Dermis microvascular lymphatic vessel endothelial cell (primary cell): ENCODE measurements at places on chromosomes 11 and 22. TPM values are rescaled to one million over a fixed set of nuclear protein-coding genes. Genes with fewer than 3 reads are reported as not detected.

ANGPTL5 gene
- total RNA-seq: not detected in 2 replicates

DNA sequence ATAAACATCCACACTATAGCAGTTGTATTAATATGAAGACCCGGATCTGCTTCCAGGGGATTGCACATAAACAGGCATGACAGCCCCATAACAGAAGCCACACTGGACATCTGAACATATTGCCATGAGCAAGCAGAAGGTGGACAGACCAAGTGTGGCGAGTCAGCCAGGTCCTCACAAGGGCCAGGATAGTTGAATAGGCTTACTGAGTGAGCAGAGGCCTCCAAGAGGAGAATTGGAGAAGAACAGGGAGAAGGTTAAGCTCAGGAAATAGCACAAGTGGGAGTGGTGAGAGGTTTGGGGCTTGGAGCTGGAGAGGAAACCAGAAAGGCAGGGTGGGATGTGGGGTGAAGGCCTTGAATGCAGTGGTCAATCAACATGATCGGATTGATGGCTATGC, 10.8 kb downstream of the SLC35C1 start:
- DNase-seq: no peak

DNA sequence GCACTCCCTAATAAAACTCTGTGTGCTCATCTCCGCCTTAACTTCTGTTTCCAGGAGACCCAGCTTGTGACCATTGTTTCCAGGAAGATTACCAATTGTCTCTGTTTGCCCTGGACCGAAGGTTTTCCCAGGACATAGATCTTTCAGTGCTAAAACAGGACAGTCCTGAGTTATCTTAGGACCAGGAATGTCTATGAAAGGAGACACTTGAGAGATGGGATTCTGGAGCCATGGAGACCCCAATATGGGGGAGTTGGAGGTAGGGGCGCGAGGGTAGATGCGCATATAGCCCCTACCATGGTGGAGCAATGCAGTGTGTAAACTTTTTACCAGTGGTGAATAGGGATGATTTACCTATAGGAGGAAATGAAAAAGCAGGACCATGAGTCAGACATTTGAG, 10.2 kb upstream of the PRAME start:
- no peak for DNase-seq

- DNase-seq: no peak
These were observed 6.9 kb downstream of the CADM1 start for GRCh38 chr11:115497303-115497702.

DNA sequence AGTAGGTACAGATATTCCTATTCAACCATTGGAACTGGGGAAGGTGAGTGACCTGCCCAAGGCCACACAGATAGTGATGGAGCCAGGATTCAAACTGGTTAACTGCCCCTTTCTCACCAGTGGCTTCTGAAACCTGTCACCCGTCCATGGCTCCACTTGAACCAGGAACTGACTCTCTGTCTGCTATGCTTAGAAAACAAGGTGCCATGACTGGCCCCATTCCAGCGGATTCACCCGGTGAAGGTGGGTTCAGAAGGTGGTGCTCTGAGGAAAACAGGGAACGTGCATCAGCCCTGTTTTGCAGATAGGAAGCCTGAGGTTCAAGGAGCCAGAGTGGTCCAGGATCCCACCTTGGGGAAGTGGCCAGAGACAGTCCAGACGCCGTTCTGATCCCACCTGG, 2.6 kb upstream of the PATZ1 start:
- DNase-seq: no peak
